ENCODE measurements at places on chromosomes 6 and 20.
A peak's percentile ranks its signal among the peaks of the same experiment; 100 is the strongest.

- no peak for DNase-seq
Observed at GRCh38 chr6:16322666-16323312, 84.4 kb downstream of the GMPR start.

GRCh38 chr20:42370075-42370474 is 751.9 kb upstream of the CHD6 start:
- DNase-seq = no peak

GRCh38 chr6:29466241-29466640 is 9.3 kb downstream of the OR2H1 start:
- no peak for DNase-seq

DNA sequence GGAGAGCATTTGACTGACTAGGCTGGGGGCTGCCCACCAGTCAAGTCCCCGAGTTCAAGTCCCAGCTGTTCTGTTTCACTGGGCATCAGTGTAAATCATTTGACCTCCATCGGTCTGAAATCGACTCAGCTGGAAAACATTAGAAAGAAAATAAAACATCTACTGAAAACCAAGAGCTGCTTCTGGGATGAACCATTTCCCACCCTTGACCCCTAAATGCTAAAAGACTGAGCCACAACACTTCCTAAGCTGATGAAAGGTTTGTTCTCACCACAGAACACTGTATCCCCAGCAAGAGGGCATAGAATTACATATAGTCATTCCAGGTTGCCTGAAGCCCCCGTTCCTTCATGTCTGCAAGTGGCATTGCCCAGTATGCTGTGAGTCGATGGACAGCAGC is 237.0 kb upstream of the TAB2 start:
- no peak for DNase-seq

- DNase-seq = no peak
Observed at GRCh38 chr6:2108700-2109306, 136.6 kb downstream of the GMDS start.

GRCh38 chr6:37074053-37074827 is 68.8 kb downstream of the FGD2 start:
- peak; percentile 80 for DNase-seq

- DNase-seq = no peak
Observed at GRCh38 chr6:89888871-89889270, 5.4 kb upstream of the GJA10 start.

DNA sequence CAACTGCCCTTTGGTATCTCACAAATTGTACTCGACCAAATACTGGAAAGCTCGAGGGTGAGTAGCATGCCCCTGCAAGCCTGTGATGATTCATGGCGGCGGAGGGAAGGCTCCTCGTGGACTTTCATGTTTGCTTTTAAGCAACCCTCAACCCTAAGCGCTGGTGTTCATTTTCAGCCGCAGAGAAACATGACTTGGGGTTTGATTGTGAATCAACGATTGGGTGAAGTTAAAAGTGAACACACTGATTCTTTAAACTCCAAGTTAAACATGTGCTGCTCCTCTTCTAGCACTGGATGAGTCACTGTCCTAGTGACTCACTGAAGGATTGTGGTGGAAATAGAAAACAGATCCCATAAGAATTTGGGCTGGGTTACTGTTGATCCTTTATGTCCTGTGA is 8.3 kb downstream of the CD109 start:
- DNase-seq = peak; percentile 76

DNA sequence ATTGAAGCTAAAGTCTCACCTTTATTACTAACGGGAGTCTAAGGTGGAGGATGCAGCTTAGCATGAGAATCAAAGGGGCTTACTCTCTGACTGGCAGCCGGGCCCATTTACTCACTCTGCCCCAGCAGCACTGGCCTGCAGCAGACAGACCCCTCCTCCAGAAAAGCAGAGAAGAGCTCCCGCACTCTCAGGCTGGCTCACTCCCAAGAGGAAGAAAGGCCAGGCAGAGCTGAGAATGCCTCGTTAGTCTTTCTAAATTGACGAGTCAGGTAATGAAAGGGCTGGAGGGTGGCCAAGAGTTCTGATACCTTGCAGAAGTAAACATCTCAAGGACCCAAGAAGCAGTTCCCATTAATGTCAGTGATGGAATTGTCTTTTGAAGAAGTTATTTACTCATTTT is 44.5 kb upstream of the IL20RA start:
- no peak for DNase-seq

DNA sequence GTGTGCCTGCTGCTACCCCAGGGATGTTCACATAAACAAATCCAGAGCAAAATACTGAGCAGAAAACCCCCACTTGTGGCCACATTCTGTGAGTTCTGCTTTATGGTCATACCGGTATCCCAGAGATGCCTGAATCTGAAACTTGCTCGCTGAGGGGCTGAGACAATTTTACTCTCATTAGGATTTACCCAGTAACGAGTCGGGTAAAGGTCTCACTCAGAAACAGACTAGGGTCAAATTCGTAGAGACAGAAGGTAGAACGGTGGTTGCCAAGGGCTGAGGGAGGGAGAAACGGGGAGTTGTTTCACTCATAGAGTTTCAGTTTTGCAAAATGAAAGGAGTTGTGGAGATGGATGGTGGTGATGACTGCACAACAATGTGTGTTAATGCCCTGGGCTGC is 45.4 kb upstream of the NKX2-2 start:
- no peak for DNase-seq

- peak; percentile 48 for DNase-seq
Observed at GRCh38 chr6:142374965-142375733, 73.3 kb downstream of the ADGRG6 start.

GRCh38 chr6:72140795-72141194 is 254.4 kb downstream of the RIMS1 start:
- DNase-seq = no peak

DNA sequence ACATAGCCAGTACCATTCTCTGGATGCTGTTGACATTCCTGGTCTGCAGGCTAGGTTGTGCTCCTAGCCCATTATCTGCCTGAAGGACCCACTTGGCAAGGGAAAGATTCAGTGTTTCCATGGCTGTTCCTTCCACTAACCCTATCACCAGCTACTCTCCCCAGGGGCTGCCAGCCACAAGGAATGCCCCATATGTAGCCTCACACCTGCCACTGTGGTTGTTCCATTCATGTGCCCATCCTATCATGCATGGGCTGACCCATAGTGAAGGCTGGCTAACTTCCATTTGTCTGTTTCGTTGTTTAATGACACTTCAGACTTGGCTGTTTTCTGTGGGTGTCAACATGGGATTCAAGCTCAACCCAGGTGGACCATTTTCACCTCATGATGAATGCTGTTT is 25.6 kb upstream of the HLA-A start:
- no peak for DNase-seq

DNA sequence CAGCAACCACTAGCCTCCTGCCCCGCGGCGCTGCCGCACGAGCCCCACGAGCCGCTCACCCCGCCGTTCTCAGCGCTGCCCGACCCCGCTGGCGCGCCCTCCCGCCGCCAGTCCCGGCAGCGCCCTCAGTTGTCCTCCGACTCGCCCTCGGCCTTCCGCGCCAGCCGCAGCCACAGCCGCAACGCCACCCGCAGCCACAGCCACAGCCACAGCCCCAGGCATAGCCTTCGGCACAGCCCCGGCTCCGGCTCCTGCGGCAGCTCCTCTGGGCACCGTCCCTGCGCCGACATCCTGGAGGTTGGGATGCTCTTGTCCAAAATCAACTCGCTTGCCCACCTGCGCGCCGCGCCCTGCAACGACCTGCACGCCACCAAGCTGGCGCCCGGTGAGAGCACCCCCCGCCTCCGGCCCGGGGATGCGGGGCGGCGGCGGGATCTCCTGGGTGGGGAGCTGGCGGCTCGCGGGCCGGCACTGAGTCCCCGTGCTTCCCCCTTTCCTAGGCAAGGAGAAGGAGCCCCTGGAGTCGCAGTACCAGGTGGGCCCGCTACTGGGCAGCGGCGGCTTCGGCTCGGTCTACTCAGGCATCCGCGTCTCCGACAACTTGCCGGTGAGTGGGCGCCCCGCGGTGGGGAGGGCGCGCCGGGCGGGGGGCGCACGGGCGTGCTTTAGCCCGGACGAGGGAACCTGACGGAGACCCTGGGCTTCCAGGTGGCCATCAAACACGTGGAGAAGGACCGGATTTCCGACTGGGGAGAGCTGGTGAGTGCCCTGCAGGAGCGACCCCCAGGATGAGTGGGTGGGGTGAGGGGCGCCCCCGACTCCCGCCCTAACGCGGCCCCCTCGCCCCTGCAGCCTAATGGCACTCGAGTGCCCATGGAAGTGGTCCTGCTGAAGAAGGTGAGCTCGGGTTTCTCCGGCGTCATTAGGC is 585 bp downstream of the PIM1 start:
- peak; percentile 55 for DNase-seq

GRCh38 chr6:63502156-63502555 is 70.1 kb upstream of the LOC128125822 start:
- no peak for DNase-seq

GRCh38 chr6:13139119-13139518 is 189.2 kb downstream of the TBC1D7 start:
- no peak for DNase-seq

DNA sequence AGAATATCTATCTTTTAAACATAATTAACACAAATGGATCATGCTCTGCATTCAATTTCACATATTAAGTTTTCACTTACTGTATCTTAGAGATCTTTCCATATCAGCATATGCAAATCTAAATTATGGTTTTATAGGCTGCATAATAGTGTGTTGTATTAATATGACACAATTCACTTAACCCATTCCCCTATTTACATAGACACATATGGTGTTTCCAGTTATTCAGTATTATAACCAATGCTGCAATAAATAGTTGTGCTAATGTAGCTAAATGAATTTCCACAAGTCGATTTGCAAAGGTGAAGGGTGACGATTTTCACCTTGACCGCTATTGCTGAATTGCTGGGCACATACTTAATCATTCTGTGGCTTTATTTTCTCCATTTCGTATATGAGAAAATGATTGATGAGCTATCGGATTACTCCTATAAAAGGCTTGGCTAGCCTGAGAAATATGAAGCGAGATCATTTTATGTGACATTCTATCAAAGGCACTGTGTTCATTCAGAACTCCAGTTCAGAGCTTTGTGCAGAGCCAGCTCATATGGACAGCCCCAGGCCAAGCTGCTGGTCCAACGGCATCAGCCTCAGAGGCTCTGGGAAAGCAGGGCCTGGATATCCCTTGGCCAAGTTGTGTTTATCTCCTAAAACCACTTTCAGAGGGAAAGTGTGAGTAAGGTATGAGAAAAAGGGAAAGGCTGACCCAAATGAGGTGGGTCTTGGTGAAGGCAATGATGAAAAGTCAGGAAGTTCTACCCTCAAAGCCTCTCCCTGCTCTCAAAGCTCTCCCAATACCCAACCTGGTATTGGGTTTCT is 50.8 kb downstream of the GFOD1 start:
- no peak for DNase-seq

DNA sequence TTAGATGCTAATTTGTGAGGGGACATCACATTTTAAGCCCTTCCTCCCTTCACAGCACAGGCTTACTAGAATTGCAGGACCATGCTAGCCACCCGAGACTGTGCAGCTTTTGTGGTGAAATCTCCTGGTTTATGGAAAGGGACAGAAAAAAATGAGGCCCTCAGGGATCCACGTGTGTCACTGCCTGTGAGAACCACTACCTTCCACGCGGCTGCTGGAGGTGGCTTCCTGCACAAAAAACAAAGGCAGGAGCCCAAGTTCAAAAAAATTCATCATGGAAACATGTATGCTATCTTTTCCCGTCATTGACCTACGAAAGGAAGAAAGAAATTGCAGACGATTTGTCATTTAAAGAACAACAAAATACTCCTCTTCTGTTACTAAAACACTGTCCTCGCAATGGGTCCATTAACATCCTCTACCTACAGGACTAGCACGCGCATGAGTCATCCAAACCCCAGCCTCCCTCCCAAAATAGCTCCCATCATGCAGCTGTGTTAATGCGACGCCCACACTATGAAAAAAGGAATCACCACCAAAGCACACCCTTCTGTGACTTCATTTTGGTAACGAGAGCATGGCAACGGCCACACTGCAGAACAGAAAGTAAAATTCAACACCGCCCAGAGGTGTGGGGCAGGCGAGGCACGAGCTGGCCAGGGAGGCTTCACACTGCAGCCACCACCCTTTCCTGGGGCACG is 45.7 kb downstream of the RAMACL start:
- peak; percentile 63 for DNase-seq

DNA sequence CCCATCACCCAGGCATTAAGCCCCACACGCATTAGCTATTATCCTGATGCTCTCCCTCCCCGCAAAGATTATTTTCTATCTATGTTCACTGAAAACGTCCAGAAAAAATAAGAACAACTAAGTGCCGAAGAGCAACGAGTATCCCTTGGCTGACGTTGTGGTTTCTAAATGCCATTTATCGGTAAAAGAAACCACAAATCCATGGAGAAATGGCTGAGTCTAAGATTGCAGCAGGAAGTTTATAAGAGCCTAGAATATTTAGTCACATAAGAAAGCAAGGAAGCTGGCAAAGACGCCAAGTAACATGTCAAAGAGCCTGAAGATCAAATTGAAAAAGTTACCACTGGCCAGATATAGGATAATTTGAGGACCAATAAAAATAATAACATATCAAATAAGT is 18.1 kb upstream of the NOX3 start:
- no peak for DNase-seq

- DNase-seq = no peak
Observed at GRCh38 chr6:47042275-47042791, at the start of gene ADGRF1. ADGRF1 (minus strand) TSS chr6:47042332; CDS start chr6:47029061, 13,271 bp downstream.

- no peak for DNase-seq
Observed at GRCh38 chr6:119677384-119677783, 327.8 kb upstream of the MAN1A1 start.

GRCh38 chr6:38837101-38837500 is 122.0 kb downstream of the DNAH8 start:
- no peak for DNase-seq

DNA sequence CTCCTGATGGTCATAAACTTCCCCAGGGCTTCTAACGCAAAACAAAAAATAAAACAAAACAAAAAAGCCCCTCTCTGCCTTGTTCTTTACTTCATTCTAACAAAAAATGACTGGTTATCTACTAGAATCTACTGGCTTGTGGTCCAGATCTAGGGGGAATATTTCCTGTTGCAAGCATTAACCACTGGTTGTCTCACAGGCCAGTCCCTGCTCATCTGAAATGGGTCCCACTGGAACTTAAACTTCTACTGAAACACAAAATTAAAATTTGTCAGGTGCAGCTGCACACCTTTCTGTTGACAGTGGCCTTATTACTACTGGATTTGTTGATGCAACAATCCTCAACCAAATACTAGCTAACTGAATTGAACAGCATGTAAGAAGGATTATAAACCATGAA is 5.5 kb downstream of the SIRPG start:
- no peak for DNase-seq

- no peak for DNase-seq
Observed at GRCh38 chr6:140204154-140204553, 829.7 kb upstream of the CITED2 start.

DNA sequence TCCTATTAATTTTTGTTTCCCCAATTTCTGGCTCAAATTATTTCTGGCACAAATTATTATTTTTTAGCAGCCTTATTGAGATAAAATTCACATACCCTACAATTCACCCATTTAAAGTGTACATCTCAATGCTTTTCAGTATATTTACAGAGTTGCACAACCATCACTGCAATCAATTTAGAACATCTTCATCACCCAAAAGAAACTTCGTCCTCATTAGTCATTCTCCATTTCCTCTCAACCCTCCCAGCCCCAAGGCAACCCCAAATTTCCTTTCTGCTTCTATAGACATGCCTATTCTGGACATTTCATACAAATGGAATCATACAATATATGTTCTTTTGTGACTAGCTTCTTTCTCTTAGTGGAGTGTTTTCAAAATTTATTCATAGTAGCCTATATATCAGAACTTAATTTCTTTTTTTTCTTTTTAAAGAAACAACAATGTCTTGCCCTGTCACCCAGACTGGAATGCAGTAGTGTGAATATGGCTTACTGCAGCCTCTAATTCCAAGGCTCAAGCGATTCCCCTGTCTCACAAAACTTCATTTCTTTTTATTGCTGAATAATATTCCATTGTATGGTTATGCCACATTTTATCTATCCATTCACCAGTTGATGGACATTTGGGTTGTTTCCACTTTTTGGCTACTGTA is 84.5 kb downstream of the DNAH8 start:
- no peak for DNase-seq

All from urothelium cell line (cell line).